ENCODE measurements at places on chromosomes 4 and X.
A peak's percentile ranks its signal among the peaks of the same experiment; 100 is the strongest.

GRCh38 chr4:182764137-182764536 lies 153.0 kb downstream of the DCTD start:
- peak; percentile 60 for DNase-seq

DNA sequence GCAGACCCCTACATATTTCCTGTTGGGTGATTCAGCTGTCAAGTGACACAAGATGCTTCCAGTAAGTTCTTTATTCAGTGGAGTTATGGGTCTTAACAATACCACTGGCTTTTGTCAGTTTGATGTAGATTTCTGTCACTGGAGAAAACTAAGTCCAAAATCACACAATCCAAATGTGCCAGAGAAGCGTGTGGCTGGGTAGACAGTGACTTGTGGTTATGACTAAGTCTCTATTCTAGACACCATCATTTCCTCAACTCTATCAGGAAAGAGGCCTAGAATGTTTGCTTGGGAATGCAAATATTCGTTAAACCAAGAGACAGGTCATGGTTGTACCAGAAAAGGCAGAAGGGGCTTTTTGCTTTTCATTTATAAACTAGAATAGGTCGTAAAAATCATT lies 54.4 kb upstream of the HS3ST1 start:
- no peak for DNase-seq

- DNase-seq: peak; percentile 60
Observed at GRCh38 chr4:124947622-124948265, 235.2 kb upstream of the ANKRD50 start.

DNA sequence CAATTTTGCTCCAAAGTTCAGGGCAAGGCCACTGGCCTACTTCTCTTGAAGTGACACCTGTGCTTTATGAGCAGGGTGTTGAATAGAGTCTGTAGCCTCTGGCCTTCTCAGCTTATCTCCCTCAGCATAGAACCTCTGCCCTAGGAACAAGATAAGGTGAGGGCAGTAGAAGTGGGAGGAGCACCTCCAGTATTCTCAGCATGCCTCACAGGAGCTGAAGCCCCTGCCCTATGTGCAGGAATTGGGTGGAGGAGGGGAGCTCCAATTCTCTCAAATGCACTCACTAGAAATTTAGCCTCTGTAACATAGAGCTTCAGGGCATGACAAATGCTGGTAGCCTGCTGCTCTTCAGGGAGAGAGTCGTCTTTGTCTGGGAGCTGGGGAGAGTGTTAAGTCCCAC lies 479.3 kb downstream of the IL1RAPL1 start:
- DNase-seq: no peak

DNA sequence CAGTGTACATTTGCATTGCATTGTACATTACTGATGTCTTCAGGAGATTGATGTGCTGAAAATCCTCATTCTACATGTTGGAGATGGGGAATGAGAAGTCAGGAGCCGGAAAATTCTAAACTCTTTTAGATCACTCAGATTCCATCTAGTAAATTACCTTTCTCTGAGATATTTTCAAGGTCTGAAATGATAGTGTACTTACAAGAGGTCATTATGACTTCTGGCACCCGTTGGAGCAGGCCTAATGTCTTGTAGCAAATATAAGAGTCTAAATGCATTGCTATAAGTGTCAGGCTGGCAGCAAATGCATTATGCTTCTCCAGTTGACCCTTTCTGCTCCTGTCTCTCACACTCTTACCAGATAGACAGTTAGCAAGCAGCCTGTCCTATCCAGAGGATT lies 692.8 kb downstream of the GRID2 start:
- no peak for DNase-seq

- no peak for DNase-seq
Observed at GRCh38 chr4:186002853-186003252, 66.1 kb upstream of the TLR3 start.

DNA sequence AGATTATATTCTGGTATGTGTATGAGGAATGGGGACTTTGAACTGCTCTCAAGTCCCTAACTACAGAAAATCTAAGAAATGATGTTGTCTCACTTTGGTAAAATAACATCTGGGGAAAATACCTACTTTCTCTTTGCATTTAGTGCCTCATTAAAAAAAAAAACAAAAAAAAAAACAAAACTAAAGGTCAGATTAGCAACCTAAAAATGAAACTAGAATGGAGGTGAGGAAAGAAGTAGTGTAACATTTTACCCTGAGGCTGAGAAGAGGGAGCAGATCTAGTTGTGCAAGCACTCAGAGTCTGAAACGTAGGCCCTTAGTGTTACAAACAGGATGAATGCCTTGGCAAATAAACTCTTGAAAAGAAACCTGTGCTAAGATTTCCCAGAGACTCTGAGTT lies 56.0 kb downstream of the VGLL1 start:
- no peak for DNase-seq

DNA sequence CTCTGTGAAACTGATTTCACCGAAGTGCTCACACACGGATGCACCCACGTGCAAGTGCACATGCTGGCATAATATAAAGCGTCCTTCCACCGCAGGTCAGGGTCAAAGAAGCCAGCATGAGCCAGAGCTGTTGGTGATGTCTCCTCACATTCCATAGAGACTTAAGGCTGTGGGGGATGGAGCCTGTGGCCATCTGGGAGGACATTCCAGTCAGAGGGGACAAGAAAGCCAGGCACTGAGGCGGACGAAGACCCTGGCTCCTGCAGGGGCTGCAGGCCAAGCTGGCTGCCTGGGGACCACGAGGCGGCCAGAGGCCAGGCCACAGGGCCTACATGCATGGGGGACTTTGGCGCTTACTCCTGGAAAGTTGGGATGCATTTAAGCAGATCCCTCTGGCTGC lies 7.7 kb downstream of the RNF212 start:
- DNase-seq: no peak

DNA sequence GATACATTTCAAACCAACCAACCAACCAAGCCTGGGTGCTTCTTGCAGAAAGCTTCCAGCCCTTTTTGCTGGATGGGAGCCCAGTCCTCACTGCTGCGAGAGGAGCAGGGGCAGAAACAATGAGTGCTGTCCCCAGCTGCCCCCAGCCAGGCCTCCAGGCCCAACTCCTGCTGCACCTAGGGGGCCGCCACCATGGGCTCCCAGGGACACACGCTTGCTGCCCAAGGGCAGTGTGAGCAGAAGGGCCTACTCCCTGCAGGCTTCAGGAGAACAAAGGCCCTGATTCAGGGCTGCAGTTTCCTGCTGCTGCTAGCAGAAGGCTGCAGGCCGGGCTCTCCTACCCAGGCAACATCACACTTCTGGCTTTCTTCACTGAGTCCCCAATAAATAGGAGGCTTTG lies 37.7 kb upstream of the ENPP6 start:
- no peak for DNase-seq

DNA sequence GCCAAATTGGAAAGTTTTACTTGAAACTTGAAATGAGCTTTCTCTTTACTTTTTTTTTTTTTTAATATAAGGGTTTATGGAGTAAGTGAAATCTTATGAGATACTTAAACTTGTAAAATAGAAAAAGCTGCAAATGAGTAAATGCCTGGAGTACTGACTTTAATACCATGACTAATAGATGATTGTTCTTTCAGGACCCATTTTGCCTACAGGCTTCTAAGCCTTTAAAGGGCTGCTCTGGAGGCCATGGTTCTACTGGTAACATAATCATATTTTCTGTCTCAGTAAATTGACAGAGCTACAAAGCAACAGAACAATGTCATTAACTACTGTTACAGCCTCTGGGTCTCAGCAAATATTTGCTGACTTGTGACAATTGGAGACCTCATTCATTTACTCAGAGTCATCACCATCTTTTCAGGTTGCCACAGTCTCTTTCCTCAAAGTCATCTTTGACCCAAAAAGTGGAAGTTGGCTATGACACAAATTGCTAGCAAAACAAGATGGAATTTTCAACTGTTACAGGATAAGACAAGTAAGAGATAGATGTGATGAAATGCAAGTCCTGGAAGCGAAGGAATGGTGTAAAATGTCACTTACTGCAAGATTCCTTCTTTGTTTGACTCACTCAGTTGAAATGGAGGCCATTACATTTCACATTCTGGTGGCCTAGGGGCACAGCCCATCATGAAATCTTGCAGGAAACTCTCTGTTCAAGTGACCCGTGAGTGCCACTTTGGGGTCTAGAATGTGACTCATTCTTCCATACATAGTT lies 132.7 kb downstream of the BTC start:
- DNase-seq: peak; percentile 76

DNA sequence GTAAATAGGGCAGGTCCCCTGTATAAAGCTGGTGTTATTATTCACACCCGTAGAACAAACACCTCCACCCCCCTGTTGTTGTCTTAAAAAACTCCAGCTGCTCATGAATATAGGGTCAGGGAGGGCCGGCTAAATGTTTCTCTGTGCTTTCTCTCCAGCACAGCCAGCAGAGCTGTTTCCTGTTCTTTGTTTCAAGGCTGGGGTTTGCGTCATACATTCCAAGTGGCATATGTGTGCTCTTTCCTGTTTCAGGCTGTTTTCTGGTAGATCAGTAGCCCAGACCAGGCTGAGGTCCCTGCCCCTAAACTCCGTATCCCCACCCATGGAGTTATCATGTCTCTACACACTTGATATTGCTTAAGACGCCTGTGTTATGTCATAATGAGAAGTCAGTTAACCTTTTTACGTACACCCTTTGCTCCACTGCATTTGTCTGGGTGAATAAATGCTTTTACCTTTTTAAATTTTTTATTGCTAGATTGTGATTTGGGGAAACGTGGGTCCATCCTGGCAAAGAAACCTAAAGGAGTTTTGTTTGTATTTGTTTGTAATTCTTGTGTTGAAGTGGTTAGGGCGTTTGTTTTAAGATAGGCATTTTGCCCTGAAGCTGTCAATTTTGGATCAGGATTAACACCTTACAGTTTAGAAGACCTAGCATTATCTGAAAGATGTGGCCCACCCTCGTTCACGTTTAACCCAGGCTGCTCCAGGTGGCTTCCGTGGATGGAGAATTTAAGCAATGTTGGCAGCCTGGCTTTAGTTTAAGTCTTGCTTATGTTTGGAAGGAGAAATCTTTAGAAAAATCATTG lies 3.3 kb downstream of the KLF3 start:
- peak; percentile 97 for DNase-seq

DNA sequence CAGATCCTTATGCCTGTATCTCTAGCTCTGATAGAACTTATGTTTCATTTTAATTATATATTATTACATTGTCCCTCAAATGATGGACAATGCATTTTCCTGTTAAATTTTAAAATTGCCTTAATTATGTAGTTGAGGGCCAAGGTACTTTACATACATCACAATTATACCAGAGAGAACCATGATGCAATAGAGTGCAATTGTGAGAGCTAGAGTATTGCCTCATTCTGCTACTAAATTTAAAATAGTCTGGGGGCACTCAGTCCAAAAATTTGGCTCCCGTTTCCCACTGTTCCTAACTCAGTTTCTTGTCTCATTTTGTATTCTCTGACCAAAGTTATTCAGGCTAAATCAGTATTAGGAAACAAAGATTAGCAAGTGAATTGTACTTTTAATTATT lies 378.5 kb upstream of the ZFP42 start:
- no peak for DNase-seq

- no peak for DNase-seq
Observed at GRCh38 chr4:102104278-102104677, 241.0 kb downstream of the SLC39A8 start.

DNA sequence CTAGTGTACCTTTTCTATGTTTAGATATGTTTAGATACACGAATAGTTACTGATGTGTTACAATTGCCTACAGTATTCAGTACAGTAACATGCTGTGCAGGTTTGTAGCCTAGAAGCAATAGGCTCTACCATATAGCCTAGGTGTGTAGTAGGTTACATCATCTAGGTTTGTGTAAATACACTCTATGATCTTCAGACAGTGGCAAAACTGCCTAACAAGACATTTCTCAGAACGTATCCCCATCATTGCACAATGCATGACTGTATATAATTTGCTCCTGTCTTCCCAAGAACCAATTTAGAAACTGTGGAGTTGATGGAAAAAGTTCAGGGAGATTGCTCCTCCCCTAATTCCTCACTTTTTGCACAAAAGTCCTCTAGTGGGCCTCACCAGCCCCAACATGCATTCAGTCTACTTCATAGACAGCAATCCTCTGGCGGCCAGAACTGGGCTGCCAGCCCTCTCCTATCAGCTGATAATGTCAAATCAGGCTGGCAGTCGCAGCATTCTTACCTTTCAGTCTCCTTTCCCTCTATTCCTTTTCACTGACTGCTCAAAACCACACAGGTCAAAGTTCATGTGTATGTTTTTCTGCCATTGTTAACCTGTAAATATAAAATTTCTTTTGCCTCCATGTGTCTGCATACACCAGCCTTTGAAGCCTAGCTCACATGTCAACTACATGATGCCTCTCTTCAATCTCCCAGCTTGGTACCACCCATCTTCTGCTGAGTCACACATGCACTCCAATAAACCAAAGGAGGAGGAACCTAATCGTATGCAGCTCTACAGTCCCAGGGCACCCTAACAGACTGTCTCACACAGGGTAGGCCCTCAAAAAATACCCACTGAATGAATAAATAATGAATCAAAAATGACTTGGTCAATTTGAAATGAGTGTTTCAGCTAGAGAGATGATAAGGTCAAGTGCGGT lies 32.0 kb downstream of the BCLAF3 start:
- DNase-seq: no peak

GRCh38 chr4:4203688-4204400 lies 22.9 kb downstream of the OTOP1 start:
- no peak for DNase-seq

All from ELR (cell line).